Naive thymus-derived CD8-positive, alpha-beta T cell (primary cell): ENCODE measurements at places on chromosomes 13 and 19. TPM values are rescaled to one million over a fixed set of nuclear protein-coding genes. Genes with fewer than 3 reads are reported as not detected.
A peak's percentile ranks its signal among the peaks of the same experiment; 100 is the strongest.

DNA sequence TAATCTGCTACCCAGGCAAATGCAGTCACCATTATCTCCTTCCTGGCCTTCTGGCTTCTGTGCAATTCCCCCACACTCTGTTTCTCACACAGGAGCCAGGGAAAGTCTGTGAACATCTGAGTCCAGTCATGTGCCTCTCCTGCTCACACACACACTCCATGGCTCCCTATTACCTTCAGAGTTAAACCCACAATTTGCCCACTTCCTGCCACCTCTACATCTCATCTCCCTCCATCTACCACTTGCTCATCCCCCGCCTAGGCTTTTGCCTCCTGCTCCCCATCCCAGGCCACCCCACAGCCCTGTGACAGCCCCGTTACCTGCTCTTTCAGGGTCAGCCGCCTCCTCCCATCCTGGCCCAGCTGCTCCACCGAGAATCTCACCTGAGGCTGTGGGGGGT, 13.5 kb downstream of the IL12RB1 start:
- peak overlapping the region; percentile 48 for H3K4me3 ChIP-seq
- H3K4me1 ChIP-seq: peaks cover 9% of the 10 kb centered on the region
- no peak for DNase-seq
- no peaks in the 10 kb centered on the region for H3K27me3 ChIP-seq
- peak overlapping the region; percentile 24 for H3K27ac ChIP-seq
- H3K36me3 ChIP-seq: peaks cover 18% of the 10 kb centered on the region

- H3K4me1 ChIP-seq: no peaks in the 10 kb centered on the region
- H3K27ac ChIP-seq: no peak overlapping the region
- no peaks in the 10 kb centered on the region for H3K36me3 ChIP-seq
- no peak overlapping the region for H3K4me3 ChIP-seq
Measured at GRCh38 chr13:76868371-76868770, 17.8 kb downstream of the KCTD12 start.

DNA sequence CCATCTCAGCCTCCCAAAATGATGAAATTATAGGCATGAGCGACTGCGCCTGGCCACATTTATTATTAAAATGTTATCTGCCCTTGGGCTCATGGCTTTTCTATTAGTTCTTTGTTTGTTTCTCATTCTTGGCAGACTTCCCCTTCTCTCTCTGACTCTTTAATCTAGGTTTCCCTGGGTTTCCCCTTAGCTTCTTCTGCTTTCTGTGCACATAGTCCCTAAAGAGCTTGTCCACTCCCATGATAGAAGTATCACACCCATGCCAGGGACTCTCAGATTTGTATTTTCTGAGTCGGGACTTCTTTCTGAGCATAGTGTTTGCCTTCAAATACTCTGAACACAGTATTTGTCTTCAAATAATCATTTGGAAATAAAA, 38.6 kb upstream of the ITM2B start:
- no peak overlapping the region for H3K27ac ChIP-seq
- no peak for DNase-seq
- H3K36me3 ChIP-seq: no peaks in the 10 kb centered on the region
- H3K4me3 ChIP-seq: peak overlapping the region; percentile 43

The ANKLE1 gene
- total RNA-seq: 3.4 TPM

DNA sequence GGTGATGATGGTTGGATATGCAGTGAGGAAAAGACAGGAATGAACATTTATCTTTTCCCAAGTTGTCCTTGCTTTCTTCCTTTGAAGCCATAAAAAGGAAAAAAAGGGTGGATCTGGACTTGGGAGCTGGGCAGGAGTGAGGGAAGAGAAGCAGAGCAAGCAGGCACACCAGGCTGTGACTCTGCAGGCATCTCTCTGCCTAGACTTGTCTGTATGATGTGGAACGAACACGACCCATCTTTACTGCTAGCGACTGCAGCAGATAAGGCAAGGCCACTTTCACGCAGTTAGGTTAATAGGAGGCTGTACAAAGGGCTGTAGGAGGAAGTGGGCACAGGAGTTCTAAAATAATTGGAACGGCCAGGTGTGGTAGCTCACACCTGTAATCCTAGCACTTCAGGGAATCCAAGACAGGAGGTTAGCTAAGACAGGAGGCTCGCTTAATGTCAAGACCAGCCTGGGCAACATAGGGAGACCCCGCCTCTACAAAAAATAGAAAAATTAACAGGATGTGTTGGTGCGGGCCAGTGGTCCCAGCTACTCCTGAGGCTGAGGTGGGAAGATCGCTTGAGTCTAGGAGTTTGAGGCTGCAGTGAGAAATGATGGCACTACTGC, 961 bp upstream of the URI1 start:
- H3K27me3 ChIP-seq: no peaks in the 10 kb centered on the region
- peak overlapping the region; percentile 93 for H3K4me3 ChIP-seq
- no peaks in the 10 kb centered on the region for H3K36me3 ChIP-seq
- no peak overlapping the region for H3K27ac ChIP-seq

- peaks cover 2% of the 10 kb centered on the region for H3K27me3 ChIP-seq
- DNase-seq: no peak
- peaks cover 10% of the 10 kb centered on the region for H3K4me1 ChIP-seq
- no peak overlapping the region for H3K4me3 ChIP-seq
- H3K36me3 ChIP-seq: no peaks in the 10 kb centered on the region
Measured at GRCh38 chr13:41543664-41544300, 86.4 kb downstream of the RGCC start.

DNA sequence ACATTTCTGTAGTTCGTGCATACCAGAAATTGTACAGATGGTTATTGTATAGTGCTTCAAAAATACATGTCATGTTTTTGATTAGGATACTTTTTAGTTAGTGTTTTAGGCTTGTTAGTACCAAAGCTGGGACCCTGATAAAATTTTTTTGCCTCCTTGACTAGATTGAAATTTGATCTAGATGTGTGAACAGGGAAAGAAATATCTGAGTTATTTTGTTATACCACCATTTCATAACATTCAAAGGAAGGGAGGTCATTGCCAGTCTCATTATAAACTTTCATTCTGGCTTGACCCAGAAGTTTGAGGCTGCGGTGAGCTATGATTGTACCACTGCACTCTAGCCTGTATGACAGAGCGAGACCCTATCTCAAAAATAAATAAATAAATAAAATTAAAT, 9.0 kb downstream of the LMO7 start:
- no peak overlapping the region for H3K4me3 ChIP-seq
- no peak overlapping the region for H3K27ac ChIP-seq
- peaks cover 4% of the 10 kb centered on the region for H3K27me3 ChIP-seq
- peaks cover 5% of the 10 kb centered on the region for H3K36me3 ChIP-seq
- DNase-seq: no peak
- peaks cover 3% of the 10 kb centered on the region for H3K4me1 ChIP-seq

DNA sequence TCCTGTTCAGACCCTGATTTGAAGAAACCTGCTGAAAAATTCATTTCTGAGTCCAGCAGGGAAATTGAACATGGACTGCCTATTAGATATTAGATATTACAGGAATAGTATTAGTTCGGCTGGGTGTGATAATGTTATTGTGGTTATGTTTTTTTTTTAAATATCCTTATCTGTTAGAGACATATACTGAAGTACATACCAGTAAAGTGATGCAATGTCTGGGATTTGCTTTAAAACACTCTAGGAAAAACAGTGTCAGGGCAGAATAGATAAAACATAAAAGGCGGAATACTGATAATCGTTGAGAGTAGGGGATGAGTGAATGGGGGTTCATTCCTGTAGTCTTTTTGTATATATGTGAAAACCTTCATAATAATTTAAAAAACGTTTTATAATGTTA, 28.7 kb upstream of the AMER2 start:
- H3K4me3 ChIP-seq: no peak overlapping the region
- H3K36me3 ChIP-seq: no peaks in the 10 kb centered on the region
- no peak for DNase-seq
- no peaks in the 10 kb centered on the region for H3K4me1 ChIP-seq

The ANKRD24 gene
- total RNA-seq: 2.2 TPM
